ENCODE measurements at places on chromosomes 5 and 9. TPM values are rescaled to one million over a fixed set of nuclear protein-coding genes. Genes with fewer than 3 reads are reported as not detected.

Gene CD14
- total RNA-seq: 1.3 TPM

Gene RORB
- total RNA-seq: under 0.01 TPM

Gene DTWD2
- total RNA-seq: 6.7 TPM

Gene PHF24
- not detected for total RNA-seq

All from placental pericyte (primary cell).